ENCODE measurements at places on chromosomes 2 and 18.
A peak's percentile ranks its signal among the peaks of the same experiment; 100 is the strongest.

GRCh38 chr2:181632733-181633401 is 24.0 kb downstream of the CERKL start:
- no peak for DNase-seq

DNA sequence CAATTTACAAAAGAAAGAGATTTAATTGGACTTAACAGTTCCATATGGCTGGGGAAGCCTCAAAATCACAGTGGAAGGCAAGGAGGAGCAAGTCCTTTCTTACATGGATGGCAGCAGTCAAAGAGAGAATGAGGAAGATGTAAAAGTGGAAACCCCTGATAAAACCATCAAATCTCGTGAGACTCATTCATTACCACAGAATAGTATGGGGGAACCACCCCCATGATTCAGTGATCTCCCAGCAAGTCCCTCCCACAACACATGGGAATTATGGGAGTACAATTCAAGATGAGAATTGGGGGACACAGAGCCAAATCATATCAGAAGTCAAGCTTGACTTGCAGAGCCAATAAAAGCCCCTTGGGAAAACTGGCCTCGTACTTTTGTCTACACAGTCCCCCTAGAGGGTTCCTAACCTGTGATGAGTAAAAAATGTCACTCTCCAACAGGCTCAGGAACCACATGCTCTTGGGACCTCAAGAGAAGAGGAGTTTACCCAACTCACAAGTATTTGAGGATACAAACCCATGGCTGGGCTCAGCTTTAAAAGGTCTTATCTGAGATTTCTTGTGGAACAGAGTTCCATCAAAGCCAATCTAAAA is 11.2 kb upstream of the INPP4A start:
- no peak for DNase-seq

- no peak for DNase-seq
These were observed 24.5 kb downstream of the TIMM21 start for GRCh38 chr18:74172697-74173433.

DNA sequence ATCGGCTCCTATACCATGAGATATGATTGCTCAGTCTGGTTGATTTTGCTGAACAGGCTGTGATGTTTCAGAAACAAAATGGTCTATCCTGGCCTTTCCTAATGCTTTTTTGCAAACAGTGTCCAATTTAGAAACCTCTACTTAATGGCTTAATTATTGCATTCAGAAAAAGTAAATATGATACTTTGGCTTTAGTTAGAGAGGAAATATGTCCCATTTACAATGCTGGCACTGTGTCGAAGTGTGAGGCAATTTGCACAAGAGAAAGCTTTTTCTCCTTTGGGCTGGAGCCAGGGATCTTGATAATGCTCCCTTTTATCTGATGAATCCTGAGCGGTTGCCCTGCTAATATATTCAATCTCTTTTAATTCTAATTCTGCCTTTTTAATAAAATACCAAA is 418.9 kb downstream of the EPHA4 start:
- no peak for DNase-seq

GRCh38 chr2:33619028-33619427 is 19.9 kb upstream of the FAM98A start:
- no peak for DNase-seq

DNA sequence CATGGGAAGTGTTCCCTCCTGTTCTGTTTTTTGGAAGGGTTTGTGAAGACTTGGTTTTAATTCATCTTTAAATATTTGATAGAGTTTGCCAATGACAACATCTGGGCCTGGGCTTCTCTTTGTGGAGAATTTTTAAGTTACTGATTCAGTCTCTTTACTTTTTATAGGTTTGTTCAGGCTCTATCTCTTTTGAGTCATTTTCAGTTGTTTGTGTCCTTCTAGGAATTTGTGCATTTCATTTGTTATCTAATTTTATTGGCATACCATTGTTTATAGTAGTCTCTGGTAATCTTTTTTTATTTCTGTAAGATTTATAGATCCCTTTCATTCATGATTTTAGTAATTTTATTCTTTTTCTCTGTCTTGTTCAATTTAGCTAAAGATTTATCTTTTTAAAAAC is 14.6 kb downstream of the SCLY start:
- DNase-seq, result no peak

GRCh38 chr18:21389283-21389682 is 147.3 kb downstream of the GREB1L start:
- no peak for DNase-seq

- DNase-seq, result no peak
These were observed 3.6 kb downstream of the UCN start for GRCh38 chr2:27304488-27305240.

- peak; percentile 11 for DNase-seq
These were observed 224.1 kb upstream of the CCDC150 start for GRCh38 chr2:196415384-196415783.

DNA sequence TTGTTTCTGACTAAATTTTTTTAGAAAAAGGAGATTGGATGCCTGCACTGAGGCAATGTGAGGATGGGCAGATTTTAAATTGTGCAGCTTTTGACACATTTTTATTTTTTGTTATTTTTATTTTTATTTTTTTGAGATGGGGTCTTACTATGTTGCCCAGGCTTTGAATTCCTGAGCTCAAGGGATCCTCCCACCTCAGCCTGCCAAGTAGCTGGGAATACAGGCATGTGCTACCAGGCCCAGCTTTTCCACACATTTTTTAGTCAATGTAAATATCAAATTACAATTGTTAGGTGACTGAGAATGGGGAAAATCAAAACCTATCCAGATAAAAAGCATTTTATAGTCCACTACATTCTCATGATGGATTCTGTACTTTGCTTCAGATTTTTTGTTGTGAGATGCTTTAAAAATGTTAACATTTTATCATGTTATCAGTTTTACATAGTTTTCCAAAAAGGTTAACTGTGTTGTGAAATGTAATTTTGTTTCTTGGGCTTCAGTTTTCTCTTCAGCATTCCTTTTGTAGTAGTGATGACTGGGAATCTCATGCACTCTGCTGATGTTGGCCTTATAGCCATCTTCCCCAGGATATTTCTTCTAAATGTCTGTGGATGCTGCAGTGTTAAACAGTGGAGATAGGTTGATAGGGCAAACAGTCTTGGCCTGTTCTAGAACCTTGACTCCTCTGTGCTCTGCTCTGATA is 41.4 kb downstream of the PKP4 start:
- DNase-seq, result no peak

GRCh38 chr18:44857081-44857480 is 176.4 kb downstream of the SETBP1 start:
- no peak for DNase-seq

DNA sequence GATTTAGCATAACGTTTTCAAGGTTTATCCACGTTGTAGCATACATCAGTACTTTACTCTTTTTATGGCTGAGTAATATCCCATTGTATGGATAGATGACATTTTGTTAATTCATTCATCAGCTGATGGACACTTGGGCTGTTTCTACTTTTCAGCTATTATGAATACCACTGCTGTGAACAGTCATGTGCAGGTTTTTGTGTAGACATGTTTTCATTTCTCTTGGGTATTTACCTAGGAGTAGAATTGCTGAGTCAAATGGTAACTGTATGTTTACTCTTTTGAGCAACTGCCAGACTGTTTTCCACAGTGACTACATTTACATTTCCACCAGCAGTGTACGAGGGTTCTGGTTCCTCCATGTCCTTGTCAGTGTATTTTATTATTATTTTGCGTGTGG is 33.9 kb downstream of the COX7A2L start:
- no peak for DNase-seq

All from activated T-cell treated with anti-CD3 and anti-CD28 coated beads, Interleukin-2, amount 50 U/mL, for 72 hours (primary cell).